Lower lobe of right lung (tissue), 2 donors: ENCODE measurements at places on chromosomes 7 and 10. TPM values are rescaled to one million over a fixed set of nuclear protein-coding genes. Genes with fewer than 3 reads are reported as not detected.

The VPS37D gene
- 1.3 TPM for total RNA-seq

The DGKI gene
- total RNA-seq, result 0.09 TPM

The C7orf57 gene
- total RNA-seq, result 1.6 TPM

The PRSS37 gene
- total RNA-seq, result not detected
